T follicular helper cell (primary cell): ENCODE measurements at places on chromosomes 7 and 10.

DNA sequence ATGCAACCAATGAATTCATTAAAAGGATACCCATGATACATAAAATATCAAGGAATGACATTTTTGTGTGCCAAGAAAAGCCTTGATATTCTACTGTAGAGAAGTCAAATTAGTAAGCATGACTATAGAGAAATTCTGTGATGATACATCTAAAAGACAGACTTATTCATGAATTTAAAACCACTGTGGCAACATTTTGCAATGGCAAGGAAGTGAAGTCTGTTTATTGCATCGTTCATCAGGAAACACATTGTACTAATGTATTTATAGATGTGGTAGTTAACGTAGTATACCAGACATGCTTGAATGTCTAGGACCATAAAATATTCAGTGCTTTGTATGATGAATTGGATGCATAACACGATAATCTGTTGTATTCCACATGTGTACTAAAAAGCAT lies 9.3 kb upstream of the CLEC5A start:
- no peak for DNase-seq

DNA sequence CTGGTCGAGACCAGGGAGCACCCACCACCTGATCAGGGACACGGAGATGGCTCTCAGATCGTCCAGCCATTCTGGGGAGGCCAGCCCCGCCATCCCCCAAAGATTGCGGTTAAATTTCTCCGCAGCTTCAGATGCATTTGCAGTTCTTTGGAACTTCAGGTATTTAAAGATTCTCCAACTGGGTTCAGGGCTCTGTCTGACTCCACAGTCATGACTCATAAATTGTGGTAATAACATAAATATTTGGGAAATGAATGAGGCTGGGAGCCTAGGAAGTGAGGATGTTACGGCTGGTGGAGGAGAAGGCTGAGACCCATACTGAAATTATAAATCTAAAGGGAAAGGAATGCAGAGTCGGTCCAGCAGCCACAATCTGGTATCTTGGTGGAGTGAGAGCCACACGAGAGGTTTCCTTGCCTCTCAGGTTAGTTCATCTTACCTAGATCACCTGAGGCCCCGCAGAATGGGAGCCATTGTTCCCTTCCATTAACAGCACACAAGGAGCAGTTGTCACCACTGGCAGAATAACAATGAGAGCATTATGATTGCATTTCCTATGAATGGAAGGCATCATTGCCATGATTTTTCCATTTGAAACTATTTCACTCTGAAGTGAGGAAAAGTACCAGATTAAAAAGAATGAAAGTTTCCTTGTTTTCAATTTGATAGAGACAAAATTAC lies 26.7 kb upstream of the DNAJB6 start:
- DNase-seq = no peak

DNA sequence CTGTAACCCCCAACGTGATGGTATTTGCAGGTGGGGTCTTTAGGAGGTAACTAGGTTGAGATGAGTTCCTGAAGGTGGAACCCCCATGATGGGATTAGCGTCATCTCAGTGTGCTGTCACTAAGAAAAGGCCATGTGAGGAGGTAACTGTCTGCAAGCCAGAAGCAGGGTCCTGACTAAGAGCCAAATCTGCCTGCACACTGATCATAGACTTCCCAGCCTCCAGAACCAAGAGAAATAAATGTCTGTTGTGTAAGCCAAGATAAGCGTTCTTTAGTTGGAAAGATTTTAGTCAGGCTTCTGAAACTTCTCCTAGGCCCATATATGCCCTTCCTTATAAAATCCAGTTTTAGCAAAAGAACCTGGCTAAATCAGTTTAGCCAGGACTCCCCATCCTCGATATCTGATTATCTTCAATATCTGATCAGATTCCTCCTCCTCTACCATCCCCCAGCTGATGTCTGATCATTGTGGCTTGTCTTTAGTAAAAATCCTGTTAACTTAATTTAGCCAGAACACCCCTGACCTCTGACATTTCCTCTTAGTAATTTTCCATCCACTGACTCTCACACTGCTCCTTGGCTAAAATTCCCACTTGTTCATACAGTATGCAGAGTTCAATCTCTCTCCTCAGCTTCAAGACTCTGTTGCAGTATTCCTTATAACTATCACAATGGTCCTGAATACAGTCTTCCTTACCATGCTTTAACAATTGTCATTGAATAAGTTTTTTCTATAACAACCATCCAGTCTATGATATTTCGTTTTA lies 835.4 kb upstream of the PHF14 start:
- DNase-seq = no peak

DNA sequence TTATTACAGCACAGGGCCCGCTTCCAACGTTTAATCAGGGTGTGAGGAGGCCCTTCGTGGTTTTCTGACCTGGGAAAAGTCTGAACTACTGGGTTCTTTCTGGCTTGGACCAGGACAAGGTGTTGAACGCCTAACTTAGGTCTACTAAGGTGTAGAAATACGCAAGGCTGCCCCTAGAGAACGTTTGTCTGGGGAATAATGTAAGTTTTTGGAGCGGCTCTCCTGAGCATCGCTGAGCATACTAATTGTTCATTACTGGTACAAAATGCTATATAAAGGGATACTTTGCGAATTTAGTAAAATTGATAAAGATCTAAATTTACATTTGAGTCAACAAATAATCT lies 32.4 kb upstream of the TOMM7 start:
- DNase-seq = no peak

GRCh38 chr7:78184299-78184698 lies 385.7 kb downstream of the PHTF2 start:
- DNase-seq = no peak

- DNase-seq = no peak
Measured at GRCh38 chr7:117974891-117975290, 101.7 kb upstream of the CTTNBP2 start.

DNA sequence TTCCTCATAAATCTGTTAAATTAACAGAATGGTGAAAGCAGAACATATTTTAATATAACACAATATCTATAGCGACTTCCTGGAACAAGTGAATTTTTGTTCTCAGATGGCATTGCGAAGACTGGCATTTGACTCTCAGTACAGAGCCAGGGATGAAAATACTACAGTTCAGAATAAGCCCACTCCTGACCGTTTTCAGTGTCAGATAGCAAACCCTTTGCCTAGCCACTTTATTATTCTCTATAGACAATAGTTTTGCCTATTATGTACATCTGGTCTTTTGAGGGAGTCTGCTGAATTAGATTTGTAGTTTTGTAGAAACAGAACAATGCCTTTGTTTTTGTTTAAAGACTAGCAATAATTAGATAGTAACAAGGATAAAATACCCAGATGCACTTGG lies 2.3 kb downstream of the MINPP1 start:
- DNase-seq = no peak

GRCh38 chr7:40674316-40674715 lies 539.5 kb downstream of the SUGCT start:
- DNase-seq = no peak

GRCh38 chr7:32605032-32605431 lies 109.7 kb downstream of the AVL9 start:
- no peak for DNase-seq

DNA sequence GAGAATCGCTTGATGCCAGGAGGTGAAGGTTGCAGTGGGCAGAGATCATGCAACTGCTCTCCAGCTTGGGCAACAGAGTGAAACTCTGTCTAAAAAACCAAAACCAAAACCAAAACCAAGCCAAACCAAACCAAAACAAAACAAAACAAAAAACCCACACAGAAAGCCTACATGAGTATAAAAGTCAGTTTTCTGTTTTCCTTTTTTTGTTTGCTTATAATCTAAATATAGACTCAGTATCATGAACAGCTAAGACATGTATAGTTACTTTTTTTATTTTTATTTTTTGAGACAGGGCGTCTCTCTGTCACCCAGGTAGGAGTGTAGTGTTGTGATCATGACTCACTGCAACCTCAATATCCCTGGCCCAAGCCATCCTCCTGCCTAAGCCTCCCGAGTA lies 16.8 kb upstream of the MTPN start:
- no peak for DNase-seq

DNA sequence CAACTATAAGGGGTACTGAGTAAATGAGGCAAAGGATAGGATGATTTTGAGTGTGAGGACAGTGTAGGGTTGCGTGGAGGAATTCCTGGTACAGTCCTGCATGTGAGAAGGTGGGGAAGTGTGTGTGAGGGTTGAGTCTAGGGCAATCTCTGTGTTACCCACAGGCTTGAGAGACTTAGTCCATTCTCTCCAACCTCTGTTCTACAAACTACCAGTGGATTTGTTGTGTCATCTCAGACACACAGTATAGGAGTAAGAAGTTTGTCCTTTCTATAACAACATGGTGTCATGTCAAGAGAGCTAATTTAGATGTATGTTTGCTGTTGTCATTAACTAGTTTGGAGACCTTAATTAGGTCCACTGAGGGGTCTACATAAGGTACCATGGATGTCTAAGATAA lies 12.5 kb downstream of the PURB start:
- DNase-seq = no peak

- no peak for DNase-seq
Measured at GRCh38 chr7:69610374-69611084, 12.3 kb downstream of the AUTS2 start.

GRCh38 chr7:124909808-124910207 lies 19.8 kb downstream of the POT1 start:
- DNase-seq = no peak

DNA sequence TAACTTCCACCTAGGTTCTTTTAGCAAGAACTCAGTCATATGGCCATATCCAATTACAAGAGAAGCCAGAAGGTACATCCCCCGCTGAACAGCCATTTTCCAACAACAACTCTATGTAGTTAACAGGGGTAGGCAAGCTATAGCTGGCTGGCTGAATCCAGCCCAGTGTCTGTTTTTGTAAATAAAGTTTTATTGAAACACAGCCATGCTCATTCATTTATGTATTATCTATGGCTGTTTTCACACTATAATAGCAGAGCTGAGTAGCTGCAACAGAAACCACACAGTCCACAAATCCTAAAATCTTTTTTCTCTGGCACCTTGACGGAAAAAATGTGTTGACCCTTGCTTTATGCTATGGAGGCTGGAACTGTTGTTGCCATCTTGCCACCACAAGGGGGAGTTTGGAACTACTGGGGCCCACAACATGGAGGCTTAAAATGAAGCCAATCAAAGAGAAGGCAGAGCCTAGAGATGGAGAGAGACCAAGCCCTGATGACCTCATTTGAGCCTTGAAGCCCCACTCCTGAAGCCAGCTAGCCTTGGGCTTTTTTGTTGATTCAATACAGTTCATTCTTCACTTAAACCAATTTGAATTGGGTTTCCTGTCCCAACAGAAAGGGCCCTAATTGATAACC lies 33.3 kb upstream of the XPNPEP1 start:
- DNase-seq = no peak

DNA sequence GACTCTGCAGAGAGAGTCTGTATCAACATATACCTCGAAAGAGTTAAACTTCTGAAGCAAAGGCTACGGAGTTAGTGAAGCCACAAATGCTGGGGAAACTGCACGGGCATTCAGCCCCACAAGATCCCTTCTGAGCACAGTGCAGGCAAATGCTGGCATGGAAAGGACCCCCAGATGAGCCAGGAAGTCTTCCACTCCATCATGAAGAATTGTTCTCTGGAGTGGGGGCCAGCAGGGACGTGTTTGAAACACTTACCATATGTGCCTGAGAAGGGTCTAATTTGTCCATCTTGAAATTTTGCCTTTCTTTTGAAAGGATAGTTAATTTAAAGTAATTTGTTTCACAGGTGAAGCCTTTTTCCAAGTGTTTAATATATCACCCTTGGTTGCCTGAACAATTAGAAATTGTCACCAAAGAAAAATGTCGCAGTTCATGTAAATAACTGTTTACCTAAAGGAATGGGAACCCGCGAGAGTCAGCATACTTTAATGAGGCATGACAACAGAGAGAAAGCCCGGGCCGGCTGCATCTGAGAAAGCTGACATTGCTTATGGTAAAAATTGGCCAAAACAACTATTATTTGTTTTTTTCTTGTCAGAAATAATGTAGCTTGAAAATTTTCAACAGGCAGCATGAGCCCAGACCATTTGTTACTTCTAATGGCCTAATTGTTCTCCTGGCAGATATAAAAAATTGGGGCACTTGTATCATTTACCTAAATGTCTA lies 287.6 kb upstream of the MGMT start:
- DNase-seq = no peak

- no peak for DNase-seq
Measured at GRCh38 chr7:66877577-66878300, 43.3 kb upstream of the TMEM248 start.

- DNase-seq = no peak
Measured at GRCh38 chr7:152588350-152588749, 87.6 kb downstream of the XRCC2 start.

DNA sequence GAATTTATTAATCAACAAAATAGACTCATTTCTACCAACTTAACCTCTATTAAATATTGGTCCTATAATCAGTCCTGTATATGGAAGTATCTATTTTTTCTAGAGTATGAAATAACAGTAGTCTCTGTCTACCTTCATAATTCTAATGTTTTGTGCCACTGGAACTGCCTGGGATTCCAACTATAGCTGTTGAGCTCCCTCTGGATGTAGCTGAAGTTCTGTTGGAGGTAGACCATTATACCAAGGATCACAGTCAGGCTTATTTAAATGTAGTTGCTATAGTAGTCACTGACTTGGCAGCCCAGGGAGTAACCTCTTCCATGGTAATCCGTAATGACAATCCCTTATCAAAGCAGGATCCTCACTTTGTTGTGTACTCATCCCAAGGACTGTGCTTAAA lies 48.5 kb upstream of the PHYHIPL start:
- DNase-seq = no peak

- no peak for DNase-seq
Measured at GRCh38 chr10:73053275-73053674, 43.4 kb downstream of the P4HA1 start.

DNA sequence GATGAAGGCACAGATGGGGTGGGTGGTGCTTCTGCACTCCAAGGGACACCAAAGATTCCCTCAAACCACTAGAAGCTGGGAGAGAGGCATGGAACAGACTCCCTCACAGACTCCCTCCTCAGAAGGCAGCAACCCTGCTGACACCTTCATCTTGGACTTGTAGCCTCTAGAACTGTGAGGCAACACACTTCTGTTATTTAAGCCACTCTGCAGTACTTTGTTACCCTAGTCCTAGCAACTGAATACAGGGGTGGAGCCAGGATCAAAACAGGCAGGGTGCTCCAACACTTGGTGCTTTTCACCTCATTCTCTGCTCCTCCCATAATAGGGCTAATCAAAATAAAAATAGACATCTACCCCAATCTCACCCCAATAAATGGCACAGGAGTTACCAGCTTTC lies 2.3 kb upstream of the GSTO1 start:
- DNase-seq = no peak

DNA sequence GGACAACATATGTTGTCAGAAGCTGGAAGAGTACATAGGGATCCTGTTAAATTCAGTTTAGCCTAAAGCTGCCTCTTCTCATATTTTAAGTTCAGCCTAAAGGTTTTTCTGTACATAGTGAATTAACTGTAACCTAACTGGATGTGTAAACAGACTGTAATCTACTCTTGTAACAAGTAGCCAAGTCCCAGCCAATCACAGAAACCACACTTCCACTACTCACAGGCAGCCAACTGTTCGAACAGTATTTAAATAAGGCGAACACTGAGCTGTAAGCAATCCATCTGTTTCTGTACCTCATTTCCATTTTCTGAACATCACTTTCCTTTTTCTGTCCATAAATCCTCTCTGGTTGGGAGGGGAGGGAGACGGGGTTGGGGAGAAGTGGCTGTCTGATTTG lies 15.0 kb upstream of the STN1 start:
- no peak for DNase-seq

GRCh38 chr7:30708412-30708811 lies 26.2 kb upstream of the CRHR2 start:
- DNase-seq = no peak

- DNase-seq = no peak
Measured at GRCh38 chr10:13801907-13802288, 215.1 kb downstream of the PRPF18 start.

- DNase-seq = no peak
Measured at GRCh38 chr7:128781851-128782250, 6.3 kb upstream of the OPN1SW start.
